ENCODE measurements at places on chromosomes 7 and 10.

DNA sequence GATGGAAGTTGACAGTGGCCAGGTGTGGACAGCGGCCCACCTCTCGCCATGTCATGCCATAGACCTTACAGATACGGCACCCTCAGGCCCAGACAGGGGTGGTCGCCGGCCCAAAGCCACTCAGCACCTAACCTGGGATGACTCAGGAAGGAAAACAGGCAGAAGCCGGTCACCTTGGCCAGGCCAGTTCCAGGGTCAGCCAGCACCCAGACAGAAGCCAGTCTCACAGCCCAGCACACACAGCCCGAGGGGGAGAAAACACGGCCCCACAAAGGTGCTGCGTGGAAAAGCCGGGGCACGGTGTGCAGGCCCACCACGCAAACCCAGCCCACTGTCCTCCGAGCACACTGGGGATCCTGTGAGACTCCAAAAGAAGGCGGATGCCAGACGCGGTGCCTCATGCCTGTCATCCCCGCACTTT lies 95.2 kb upstream of the DNAAF5 start:
- DNase-seq, result no peak

- peak; percentile 71 for DNase-seq
These were observed 149.6 kb downstream of the C10orf105 start for GRCh38 chr10:71569775-71570588.

DNA sequence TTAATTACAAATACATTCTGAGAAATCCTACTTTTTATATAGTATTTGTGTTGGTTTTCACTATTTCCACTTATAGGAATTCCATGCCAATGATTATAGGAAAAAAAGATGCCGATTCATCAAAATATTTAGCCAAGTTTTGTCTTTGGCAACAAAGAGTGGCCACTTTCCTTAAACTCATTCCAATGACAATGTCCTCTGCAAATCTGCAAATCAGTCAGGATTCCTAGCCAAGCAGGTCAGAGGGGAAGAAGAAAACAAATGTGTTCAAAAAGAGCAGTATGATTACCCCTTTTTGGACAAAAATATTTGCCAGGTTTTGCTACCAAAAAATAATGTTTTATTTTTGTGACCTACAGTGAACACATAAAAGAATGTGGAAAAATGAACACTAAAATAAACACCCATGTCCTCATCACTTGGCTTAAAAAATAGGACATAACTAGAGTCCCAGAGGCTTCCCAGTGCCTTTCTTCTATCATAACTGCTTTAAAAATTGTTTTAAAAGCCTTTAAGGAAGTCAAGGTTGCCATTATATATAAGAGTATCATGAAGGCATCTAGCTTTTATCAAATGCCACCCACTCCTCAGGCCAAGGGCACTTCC lies 125.9 kb downstream of the ADAM12 start:
- DNase-seq, result no peak

DNA sequence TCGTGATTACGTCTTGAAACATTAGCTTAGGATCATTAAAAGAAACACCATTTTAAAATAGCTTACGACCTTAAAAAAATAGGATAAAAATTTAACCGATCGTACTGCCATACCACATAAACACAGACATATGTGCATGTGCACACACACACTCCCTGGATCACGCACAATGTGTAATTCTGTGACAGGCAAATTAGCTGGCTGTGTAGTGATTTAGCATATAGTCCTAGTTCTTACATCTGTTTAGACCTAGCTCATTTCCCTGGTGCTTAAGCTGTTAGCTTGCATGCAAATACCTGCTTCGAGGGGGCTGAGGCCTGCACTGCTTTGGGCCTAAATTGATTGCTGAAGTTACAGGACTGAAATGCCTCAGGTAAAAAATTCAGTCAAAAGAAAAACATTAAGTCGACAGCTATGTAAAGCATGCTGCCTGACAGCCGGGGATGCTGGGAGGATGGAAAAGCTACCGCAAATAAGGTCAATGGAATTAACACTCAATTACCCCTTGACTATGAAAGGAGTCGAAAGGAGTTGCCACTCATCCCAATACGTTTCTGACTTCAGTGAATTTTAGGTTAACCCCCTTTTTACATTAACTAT lies 267.1 kb upstream of the FZD8 start:
- no peak for DNase-seq

- no peak for DNase-seq
These were observed 81.4 kb downstream of the NRBF2 start for GRCh38 chr10:63214571-63214970.

DNA sequence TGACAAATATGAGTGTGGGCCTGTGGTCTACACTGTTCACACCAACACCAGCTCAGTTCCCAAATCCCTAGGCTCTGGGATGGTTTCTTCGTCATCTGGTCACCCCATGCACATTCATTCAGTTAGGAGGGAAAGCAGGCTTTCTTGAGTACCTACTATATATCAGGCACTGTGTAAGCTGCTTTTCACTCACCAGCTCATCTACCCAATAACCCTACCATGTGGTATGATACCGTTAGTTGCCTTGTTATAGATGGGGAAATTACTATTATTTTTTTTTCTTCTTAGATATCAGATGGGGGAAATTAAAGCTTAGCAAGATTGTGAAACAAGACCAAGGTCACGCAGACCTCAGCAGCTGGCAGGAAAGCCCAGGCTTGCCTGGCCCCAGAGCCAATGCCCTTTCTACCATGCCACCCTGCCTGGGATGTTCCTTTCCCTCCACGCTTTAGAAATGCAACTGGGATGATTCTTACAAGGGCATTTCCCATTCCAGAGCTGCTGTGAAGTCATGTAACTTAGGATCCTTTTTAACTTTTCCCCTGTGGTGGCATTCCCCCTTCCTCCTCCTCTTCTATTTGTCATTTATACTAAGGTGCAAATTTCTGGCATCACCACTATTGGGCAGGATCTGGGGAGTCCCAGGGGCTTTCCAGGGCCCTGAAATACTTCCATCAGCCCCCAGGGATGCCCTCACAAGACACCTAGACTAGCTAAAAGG lies 93.1 kb upstream of the EFCAB10 start:
- DNase-seq, result no peak

DNA sequence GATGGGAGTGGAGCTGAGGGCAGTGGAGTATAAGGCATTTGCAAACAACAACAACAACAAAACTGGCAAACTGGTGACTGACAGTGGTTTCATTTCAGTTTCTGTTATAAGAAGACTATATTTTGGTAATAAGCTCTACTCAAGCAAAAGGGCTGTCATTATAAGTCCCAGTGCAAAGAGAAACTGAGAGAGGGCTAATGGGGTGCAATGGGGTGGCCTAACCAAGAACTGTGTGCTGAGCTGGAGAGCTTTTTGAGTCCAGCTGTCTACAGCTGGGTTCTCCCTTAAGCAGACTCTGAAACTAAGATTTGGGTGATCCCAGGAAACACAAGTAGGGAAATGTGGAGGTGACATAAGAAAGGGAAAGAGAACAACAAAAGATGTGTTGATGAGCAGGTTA lies 439.3 kb downstream of the ADRA2A start:
- no peak for DNase-seq

- no peak for DNase-seq
These were observed 67.4 kb downstream of the ZNF92 start for GRCh38 chr7:65441010-65441409.

DNA sequence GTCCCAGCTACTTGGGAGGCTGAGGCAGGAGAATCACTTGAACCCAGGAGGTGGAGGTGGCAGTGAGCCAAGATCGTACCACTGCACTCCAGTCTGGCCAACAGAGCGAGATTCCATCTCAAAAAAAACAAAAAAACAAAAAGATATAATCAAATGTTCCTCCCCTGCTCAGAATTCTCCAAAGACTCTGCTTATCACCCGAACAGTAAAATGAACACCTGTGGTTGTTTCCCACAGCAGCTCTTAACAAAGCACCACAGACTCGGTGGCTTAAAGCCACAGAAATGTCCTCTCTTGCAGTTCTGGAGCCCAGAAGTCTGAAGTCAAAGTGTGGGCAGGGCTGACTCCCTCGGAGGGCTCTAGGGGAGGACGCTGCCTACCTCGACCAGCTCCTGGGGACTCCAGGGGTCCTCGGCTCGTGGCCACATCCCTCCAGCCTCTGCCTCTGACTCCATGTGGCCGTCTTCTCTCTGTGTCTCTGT lies 4.1 kb upstream of the INTS1 start:
- DNase-seq, result no peak

GRCh38 chr7:153509768-153510167 lies 542.4 kb upstream of the DPP6 start:
- DNase-seq, result no peak

- no peak for DNase-seq
These were observed 48.5 kb downstream of the GNAT3 start for GRCh38 chr7:80463272-80463920.

- DNase-seq, result no peak
These were observed 664.3 kb upstream of the CELF2 start for GRCh38 chr10:10353326-10353868.

DNA sequence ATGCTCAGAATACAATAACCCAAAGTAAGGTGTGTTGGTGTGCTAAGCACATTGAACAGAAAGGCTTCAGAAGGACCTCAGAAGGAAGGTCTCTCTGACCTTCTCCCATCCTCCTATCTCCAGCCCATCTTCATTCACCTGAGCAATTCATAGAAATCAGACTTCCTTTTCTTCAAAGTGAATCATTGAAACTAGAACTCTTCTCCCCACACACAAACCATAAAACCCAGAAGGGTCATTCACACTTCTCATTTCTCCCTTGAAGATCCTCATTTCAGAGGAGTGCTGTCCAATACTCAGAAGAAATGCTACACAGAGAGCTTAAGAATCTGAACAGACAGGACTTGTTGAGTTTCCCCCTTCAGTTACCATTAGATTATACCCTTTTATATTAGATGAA lies 89.5 kb downstream of the VWDE start:
- DNase-seq, result no peak

- no peak for DNase-seq
These were observed 675.0 kb upstream of the ANKRD30A start for GRCh38 chr10:36450380-36450779.

DNA sequence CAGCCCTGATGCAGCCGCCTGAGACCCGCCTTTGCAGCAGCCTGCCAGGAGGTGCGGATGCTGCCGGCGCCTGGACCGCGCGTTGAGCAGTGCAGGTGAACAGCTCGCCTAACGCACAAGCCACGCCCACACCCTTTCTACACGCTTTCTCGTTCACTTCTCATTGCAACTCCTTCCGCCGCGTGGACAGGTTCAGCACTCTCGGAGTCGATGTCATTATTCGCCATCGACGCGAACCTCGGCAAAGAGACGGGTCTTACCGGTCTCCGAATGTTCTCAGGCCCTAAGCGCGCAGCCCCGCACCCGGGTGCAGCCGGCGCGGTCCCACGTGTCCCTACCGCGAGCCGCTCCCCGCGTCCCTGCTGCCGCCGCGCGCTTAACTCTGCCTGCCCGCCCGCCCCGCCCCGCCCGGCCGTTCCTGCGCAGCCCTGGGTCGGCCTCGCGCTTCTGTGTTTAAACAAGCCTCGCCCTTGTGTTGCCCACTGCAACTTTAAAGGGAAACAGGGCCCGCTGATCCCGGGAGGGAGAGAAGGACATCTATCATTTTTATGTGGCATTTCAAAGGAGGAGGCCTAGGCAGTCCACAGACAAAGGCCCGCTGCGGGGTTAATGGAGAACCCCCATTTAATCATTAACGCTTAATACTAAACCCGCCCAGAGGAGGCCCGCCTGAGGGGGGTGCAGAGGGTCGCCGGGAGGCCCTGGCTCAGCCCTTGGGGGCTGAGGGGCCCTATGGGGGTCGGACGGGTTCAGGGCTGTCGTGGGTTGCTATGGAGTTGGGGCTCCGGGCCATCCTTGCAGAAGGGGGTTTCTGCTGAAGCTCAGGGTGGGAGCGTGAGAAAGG lies 128.5 kb downstream of the WDR11 start:
- DNase-seq, result no peak

DNA sequence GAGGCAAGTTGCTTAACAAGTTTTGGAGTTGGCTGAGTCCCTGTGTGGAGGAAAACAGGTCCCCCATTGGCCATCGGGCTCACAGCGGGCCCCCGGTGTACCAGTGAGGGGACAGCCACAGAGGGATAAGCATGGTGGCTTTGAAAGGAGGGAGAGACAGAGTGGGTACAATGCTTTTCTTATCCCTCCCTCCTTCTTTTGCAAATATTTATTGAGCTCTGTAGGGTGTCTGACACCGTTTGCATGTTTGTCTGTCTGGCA lies 2.8 kb downstream of the HTRA1 start:
- no peak for DNase-seq

DNA sequence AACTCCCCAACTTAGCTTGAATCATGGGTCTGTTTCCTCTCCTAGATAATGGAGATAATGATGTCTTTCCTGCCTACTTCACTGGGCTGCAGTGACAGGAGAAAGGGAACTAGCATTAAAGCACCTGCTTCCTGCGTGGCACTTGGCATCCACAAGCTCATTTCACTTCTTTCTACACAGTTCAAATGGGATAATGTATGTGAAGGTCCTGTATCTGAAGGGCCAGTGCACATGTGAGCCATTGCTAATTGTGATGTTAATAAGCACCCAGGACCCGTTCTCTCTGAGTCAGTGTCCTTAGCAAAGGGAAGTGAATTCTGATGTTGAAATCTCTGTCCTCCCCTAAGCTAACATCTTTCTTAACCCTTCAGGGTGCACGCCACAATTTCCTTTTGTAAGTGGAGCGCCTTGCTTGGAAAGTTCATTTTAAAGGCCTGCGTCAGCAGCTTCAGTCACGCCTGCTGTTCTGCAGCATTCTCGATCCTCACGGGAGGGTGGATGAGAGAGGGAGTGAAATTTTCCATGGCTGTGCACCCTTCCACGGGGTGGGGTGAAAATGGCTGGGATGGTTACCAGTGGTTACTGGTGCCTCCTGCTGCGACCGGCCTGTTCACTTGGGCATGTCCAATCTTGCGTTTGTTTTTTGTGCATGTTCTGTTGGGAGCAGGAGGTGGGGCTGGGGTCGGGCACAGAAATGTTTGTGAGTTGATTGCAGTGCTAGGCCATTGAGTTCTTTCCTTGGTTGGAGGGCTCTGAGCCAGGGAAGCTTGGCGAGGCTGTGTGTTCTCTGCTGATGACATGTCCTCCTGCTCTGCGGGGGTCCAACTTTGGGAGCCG lies 59.2 kb downstream of the HK1 start:
- no peak for DNase-seq

- no peak for DNase-seq
These were observed 192.0 kb downstream of the ZNF438 start for GRCh38 chr10:30839652-30840051.

DNA sequence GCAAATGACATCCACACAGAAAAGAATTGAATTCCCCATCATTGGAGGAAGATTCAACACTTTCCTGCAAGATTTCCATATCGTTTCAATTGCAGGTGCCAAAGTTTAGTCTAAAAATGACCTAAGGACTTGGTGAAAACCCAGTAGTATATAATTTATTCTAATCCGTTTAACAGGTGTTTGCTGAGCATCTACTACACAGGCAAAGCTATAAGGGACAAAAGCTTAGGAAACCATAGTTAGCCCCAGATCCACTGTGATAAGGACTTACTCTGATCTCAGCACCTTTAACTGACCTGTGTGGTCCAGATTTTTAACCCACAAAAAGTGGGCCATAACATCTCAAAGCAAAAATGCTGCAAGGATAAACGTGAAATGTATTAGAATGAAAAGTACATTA lies 19.1 kb downstream of the UBE2H start:
- DNase-seq, result no peak

DNA sequence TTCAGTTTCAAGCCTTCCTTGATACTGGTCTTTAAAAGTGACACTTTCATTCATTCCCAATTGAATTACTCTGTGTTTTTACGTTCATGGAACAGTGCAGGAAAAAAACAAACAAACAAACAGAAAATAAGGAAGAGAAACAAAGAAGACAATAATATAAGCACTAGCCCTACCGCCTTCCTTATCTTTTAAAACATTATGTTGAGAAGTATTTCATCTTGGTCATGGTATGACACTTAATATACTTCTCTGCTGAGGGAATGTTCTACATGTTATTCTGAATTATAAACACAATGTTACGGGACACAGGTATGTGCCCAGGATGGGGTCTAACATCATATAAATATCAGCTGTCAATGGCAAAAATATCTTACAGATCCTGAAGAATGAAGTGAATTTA lies 176.7 kb downstream of the SFMBT2 start:
- no peak for DNase-seq

All from stimulated activated naive CD8-positive, alpha-beta T cell treated with anti-CD3 and anti-CD28 coated beads, Interleukin-15, amount 100 ng/mL, for 72 hours (primary cell).